ENCODE measurements at places on chromosomes 2 and 18. TPM values are rescaled to one million over a fixed set of nuclear protein-coding genes. Genes with fewer than 3 reads are reported as not detected.

The CCDC85A gene
- total RNA-seq, result 24.5 TPM

GRCh38 chr18:29556070-29556469 lies 1379.1 kb upstream of the CDH2 start:
- no peak for DNase-seq

DNA sequence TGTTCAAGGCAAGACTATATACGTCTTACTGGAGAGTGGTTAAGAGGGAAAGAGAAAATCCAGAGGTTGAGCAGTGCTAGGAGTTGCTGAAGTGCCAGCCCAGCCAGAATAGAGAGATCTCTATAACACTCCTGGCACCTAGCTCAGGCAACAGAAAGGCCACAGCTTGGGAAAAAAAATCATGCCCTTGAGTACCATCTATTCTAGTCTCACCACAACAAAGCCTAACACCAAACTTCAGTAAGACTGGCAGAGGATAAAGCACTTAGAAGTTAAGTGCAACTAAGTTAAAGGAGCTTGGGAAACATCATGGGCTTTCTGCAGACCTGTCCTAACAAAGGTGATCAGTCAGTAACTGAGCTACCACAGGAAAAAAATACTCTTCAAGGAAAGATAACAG lies 24.2 kb downstream of the INO80C start:
- DNase-seq, result no peak

DNA sequence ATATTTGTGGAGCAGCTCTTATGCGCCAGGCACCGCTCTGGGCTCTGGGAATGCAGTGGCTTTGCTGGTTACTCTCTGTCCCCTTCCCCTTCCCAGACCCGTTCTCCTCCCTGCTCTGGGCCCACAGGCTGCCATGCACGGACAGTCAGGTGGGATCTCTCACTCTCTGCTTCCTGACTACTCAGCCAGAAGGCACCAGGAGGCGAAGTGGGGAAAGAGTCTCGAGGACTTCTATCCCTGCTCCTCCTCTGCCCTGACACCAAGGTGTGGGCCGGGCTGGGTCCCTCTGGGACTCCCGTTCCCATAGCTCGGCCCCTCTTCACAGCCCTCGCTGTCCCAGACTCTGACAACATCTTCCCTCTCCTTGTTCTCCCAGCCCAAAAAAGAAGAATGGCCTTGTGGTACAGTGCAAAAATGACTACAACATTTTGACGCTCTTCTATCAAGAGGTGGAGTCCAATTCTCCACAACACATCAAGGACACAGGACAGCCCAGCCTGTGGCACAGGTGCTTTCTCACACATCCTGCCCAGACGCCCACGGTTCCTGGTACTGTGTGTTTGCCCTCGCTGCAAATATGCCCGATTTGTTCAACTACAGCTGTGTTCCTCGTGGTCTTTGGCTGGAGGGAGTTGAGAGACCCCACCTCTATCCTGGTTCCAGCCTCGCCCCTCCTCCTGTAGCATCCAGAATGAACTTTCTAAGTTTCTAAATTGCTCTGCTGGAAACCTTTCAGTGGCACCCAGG lies 14.0 kb upstream of the DUSP2 start:
- no peak for DNase-seq

GRCh38 chr18:40366521-40366920 lies 1588.5 kb upstream of the PIK3C3 start:
- DNase-seq, result no peak

- no peak for DNase-seq
These were observed 259.9 kb upstream of the THSD7B start for GRCh38 chr2:136505462-136505861.

The EDAR gene
- total RNA-seq, result not detected

The MAB21L4 gene
- not detected for total RNA-seq

- DNase-seq, result no peak
These were observed 1052.8 kb upstream of the NRXN1 start for GRCh38 chr2:52084759-52085158.

GRCh38 chr18:74356959-74357358 lies 41.3 kb downstream of the C18orf63 start:
- no peak for DNase-seq

DNA sequence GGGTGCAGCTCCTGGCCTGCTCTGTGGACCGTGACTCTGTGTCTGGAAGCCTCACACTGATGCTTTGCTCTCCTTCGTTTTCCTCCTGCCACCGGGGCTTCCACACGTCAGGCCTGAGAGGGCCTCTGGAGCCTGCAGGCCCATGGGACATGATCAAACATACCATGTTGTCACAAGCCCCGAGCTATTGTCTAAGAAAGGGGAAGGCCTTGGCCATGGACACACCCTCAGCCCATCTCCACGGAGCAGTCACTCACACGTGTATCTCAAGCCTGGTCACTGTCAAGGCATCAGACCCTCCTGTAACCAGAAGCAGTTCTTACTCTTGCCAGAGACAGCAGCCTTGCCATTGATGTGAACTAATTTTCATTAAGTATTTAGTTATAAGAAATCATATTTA lies 814.1 kb upstream of the SALL3 start:
- no peak for DNase-seq

The HNRNPLL gene
- 85.1 TPM for total RNA-seq

DNA sequence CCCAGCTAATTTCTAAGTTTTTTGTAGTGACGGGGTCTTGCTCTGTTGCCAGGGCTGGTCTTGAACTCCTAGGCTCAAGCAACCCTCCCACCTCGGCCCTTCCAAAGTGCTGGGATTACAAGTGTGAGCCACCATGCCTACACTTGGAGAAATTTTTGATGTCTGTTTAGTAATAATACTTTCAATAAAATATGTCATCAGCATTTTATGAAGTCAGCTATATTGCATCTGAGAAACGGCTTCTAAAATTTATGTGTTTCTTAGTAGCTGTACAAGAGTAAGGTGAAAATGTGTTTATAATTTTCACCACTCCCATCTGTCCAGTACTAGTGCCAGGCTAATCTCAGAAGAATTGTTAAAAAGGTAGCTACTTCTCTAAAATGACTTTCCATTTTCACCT lies 46.8 kb downstream of the GULP1 start:
- DNase-seq, result no peak

Measured in thyroid gland (tissue), 4 donors.